ENCODE measurements at places on chromosomes 12 and 14.

GRCh38 chr12:89386138-89386537, 33.8 kb upstream of the DUSP6 start:
- no peak for DNase-seq

GRCh38 chr12:66036317-66036716, 94.2 kb downstream of the LLPH start:
- peak; percentile 91 for DNase-seq

- DNase-seq: no peak
These were observed 15.3 kb downstream of the FBRSL1 start for GRCh38 chr12:132505105-132505851.

DNA sequence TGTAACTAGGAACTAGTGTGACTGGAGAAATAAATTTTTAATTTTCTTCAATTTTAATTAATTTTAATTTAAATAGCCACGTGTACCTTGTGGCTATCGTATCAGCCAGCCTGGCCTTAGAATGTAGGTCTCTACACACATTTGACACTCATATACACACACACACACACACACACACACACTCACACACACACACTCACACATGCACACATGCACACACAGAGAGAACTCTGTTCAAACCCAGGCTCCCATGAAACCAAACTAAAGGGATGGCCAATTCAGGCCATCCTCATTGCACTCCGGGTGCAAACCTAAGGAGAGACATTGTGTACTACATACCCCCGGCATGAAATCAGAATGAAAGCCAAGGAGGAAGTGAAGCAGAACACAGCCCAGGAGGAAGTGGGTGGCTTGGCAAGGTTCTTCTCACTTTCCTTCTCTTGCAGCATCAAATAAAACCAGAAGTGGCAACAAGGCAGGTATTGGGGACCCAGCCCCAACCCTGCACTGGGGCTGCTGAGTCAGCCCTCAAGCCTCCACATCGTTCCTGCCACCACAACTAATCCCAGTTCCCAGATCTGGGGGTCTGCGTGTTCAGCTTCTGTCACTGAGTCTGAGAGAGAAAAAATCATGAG, 26.2 kb upstream of the CHPT1 start:
- no peak for DNase-seq

GRCh38 chr12:78555802-78556201, 308.8 kb upstream of the SYT1 start:
- no peak for DNase-seq

- no peak for DNase-seq
These were observed 129.9 kb downstream of the GRIP1 start for GRCh38 chr12:66549050-66549389.

DNA sequence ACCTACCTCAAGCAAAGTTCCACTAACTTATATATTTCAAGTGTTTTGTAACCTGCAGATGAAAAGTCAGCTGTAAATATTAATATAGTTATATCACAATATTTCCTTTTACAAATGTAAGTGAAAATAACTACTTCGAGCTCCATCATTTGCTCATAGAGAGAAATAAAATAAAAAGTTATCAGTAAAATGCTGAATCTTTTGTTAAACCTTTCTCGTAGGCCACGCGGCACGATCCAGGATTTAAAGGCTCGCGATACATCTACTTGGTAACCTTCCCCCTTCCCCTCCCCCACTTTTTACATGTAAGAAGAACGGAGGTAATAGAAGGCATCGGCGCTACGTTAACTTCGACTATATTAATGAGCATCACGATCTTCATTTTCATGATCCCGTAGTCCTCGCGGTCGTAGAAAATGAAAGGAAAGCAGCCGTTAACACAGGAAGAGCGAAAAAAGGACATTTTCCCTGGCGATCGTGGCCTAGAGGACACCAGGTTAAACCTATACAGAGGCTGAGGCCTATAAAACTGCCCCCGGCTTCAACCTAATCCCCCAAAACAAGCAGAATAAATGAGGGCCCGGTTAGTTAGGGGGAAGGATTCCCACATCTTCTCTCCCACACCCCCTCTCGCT, 508 bp downstream of the HNRNPC start:
- DNase-seq: no peak

DNA sequence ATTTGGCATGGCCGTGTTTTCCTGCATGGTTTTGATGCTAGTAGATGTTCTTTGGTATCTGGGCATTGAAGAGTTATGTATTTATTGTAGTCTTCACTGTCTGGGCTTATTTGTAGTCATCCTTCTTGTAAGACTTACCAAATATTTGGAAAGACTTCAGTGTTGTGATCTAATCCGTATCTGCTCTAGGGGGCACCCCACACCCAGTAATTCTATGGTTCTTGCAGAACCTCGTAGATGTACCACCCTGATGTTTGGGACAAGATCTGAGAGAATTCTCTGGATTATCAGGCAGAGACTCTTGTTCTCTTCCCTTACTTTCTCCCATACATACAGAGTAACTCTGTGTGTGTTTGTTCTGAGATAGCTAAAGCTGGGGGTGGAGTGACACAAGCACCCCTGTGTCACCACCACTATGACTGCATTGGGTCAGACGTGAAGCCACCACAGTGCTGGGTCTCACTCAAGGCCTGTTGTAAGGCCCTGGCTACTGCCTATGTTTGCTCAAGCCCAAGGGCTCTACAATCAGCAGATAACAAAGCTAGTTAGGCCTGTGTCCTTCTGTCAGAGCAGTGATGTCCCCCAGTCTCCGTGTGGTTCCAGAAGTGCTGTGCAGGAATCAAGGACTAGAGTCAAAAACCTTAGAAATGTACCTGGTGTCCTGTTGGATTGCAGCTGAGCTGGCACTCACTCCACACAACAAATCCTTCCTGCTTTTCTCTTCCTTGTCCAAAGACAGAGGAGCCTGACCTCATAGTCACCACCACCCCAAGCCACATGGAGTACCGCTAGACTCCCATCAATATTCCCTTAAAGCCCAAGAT, 9.6 kb downstream of the RDH16 start:
- no peak for DNase-seq

- no peak for DNase-seq
These were observed 196.9 kb downstream of the BCL11B start for GRCh38 chr14:99075061-99075460.

DNA sequence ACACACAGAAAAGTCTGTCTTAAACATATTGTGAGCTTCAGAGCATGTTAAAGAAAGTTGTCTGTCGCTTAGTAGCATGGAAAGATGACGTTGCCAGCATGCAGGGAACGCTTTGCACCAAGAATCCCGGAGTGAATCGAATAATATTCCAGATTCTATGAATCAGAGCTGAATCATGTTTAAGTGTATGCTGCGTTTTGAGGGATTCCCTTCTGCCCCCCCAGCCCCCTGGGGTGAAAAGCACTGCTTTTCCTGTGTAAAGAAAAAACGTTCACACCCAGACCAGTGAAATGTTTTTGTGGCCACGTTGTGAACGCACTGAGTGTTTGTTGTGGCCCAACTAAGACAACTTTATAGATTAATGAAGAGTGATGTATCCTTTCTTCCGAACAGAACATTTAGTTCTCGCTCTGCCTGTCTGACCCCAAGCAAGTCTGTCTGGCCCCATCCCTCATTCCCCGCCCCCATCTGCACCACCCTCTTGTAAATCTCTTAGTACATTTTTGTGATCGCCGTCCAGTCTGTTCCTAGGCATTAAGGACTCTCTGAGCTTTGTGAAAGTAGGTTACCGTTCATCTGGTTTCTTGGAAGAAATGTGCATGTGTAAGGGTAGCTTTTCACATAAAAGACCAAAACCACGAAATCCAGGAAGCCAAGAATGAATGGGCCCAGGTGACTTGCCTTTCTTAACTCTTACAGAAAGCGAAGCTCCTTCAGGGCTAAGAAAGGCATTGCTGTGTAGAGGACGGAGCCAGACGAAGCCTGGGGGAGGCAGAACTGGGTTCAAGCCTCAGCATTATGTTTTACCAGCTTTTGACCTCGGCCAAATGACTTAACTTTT, 103.0 kb downstream of the SAMD4A start:
- peak; percentile 62 for DNase-seq

DNA sequence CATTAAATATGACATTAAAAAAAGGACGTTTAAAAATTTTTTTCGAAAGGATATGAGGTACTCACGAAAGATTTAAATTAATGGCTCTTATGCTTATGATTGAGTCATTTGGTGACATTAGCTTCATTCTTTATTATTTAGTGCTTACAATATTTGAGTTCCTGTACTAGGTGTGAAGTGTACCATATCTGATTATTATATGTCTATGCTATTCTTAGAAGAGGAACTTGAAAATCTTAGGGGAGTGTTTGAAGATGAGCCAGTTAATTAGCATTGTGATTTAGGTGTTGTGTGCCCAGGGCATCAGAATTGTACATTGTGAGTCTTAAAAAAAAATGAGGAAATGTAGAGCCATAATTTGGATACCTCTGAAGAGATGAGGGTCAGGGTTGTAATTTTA, 118.6 kb downstream of the FUT8 start:
- no peak for DNase-seq

DNA sequence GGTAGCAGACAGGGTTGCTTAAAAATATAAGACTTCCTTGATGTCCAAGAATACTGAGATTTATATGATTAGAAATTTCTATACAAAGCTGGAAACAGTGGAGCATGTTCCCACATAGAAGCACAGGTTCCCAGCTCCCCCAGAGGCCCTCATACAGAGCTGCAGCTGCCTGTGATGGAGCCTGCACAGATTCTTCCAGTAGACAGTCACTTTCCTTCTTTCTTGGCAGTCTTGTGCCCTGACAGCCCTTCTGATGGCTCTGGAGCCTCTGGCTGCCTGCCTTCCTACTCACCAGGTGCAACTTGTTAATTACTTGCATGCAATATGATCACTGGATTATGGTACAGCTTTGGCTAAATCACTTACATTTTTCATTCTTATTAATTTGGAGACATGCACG, 44.4 kb downstream of the BICD1 start:
- DNase-seq: no peak

DNA sequence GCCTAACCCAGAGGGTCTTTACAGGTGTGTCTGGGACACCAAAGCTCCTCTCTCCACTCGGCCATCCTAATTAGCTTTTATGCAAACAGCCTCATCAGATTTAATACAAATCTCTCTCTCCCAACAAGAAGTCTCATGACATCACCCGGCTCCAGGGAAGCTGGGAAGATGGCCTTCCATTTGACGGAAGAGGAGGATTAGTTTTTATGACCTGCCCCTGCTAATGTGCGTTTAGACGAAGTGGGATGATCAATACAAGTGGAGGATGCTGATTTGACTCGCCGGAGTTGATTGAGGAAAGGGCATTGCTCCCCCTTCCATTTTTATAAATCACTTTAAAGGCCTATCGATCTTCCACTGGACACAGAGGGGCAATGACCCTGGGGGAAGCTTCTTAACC, 239.2 kb downstream of the BCL11B start:
- DNase-seq: no peak

GRCh38 chr14:86420131-86420530, 890.2 kb downstream of the FLRT2 start:
- no peak for DNase-seq

DNA sequence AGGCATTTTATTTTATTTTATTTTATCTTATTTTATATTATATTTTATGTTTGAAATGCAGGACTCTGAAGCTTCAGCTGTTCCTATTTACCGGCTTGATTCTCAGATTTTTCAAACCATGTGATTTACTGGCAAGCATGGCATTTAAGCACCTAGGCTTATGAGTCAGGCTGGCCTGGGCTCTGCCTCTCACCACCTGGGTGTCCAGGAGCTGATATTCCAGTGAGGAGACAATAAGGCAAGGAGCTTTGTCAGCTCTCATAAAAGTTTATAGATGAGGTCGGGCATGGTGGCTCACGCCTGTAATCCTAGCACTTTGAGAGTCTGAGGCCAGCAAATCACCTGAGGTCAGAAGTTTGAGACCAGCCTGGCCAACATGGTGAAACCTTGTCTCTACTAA, 2.1 kb downstream of the DAO start:
- DNase-seq: no peak

GRCh38 chr14:100187247-100187833, 27.9 kb upstream of the DEGS2 start:
- DNase-seq: no peak

- DNase-seq: no peak
These were observed 4.9 kb downstream of the KRT5 start for GRCh38 chr12:52515319-52515646.
